ENCODE measurements at places on chromosomes 3 and 15.
A peak's percentile ranks its signal among the peaks of the same experiment; 100 is the strongest.

DNA sequence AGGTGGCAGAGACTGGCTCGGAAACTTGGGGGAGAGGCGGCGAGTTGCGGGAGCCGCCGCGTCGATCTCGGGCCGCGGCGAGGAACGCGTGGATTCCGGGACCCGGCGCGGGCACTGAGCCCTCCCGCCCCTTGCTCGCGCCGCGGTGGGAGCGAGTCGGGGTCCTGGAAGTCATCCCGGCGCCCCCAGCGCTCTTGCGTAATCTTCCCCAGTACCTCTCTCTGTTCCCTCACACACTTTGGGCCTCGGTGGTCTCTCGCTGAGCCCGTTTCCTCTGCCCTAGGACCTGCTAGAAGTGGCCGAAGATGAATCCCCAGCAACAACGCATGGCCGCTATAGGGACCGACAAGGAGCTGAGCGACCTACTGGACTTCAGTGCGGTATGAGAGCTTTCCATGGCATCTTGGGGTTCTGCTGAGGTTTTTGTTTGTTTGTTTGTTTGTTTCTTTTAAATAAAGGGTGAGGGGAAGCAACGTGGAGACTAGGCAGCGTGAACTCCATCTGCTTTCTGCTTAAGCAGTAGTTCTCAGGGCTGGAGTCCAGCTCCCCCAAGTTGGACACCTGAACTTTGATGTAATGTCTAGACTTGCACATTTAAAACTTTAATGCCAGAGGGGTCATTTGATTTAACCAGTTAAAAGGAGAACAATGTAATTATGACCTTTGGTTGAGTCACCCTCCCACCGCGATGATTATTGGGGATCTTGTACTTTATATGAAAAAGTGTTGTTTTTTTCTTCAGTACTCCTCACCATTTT, 1.3 kb downstream of the TCF12 start:
- DNase-seq = peak; percentile 19

DNA sequence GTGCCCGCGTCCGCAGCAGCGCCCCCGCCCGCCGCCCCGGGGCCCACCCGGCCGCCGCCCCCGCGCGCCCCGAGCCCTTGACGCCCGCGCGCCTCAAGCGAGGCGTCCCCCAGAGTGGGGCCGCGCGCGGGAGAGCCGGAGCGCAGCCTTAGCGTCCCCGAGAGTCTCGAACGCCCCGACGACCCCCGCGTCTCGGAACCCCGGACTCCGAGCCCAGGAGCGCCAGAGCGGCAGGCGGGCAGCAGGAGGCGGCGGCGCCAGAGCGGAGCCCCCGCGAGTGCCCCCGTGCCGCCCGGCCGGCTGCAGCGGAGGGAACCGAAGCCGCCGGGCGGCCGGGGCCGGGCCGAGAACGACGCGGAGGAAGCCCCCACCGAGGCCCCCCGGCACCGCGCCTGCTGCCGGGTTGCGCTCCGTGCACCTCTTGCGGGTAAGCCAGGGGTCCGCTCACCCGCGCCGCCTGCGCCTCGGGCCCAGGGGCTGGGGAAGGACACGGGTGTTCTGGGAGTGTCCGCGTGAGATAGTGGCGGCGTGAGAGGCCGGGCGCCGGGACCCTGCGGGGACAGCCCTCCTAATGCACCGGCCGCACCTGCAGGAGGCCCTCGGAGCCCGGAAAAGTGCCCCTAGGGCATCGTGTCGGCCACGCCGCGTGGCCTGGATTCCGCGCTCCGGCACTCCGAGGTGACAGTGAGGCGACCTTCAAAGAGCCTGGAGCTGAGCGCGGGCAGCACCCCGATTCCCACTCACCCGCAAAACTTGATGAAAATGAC, 52.0 kb upstream of the ULK4 start:
- no peak for DNase-seq

DNA sequence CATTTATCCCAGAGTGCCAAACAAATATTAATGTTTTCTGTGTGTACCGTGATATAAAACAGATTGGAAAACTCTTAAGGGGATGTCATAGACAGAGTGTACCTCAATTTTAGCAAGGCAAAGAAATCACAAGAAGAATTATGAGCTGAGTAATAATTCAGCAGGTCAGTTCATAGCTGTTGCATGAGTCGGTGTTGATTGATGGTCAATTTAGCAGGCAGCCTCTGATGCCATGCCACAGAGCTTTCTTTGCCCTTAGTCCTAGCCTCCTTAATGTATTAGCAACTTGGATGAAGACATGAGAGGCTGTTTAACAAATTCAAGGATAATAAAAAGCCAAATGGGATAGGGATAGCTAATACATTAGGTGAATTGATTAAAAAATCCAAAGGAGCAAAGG, 6.8 kb downstream of the SLC35A5 start:
- DNase-seq = no peak

DNA sequence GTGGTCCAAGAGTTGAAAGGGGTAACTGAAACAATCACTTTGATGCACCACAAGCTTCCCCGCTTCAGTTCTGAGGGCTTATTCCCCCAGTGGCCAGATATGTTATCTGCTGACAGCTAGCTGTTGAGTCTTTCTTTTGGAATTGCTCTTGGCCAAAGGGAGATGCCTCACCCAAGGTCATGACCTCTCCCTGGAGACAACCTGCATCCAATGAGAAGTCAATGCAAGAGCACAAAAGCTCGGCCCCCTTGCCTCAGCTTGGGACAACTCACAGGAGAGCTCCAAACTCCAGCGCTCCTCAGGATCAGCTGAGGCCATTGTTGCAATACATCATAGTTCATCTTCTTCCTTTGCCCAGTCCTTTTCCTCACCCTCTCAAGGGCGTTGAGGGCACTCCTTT, 31.0 kb upstream of the THBS1 start:
- no peak for DNase-seq

GRCh38 chr3:173711619-173712018, 314.1 kb downstream of the NLGN1 start:
- DNase-seq = no peak

- no peak for DNase-seq
These were observed 244.0 kb upstream of the TPM1 start for GRCh38 chr15:62798536-62798935.

GRCh38 chr15:65355173-65355987, 22.4 kb downstream of the IGDCC3 start:
- no peak for DNase-seq

DNA sequence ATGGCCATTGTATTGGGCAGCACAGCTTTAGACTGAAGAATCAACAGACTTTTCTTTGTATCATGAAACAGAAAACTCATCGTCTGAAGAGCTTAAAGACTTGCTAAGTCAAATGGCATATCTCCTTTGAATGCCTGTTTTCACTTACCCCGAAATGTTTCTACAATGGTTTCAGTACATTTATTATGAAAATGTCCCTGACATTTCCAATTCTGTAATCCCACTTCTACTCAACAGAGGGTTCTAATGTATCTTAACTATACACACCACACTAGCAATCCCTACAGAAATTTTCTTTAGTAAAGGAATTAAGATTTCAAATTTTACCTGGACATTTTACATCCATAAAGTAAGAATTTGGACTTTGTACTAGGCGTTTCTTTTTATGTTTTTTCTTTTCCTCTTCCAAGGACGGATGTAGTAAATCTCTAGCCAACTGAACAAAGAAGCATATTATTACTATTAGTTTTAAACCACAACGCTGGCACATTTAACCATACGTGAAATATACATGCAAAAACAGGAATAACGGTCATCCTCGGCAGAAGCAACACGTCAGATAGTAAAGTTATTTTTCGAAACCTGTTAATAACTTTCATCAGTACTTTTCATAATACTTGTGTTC, 1.1 kb downstream of the RPS27L start:
- no peak for DNase-seq

DNA sequence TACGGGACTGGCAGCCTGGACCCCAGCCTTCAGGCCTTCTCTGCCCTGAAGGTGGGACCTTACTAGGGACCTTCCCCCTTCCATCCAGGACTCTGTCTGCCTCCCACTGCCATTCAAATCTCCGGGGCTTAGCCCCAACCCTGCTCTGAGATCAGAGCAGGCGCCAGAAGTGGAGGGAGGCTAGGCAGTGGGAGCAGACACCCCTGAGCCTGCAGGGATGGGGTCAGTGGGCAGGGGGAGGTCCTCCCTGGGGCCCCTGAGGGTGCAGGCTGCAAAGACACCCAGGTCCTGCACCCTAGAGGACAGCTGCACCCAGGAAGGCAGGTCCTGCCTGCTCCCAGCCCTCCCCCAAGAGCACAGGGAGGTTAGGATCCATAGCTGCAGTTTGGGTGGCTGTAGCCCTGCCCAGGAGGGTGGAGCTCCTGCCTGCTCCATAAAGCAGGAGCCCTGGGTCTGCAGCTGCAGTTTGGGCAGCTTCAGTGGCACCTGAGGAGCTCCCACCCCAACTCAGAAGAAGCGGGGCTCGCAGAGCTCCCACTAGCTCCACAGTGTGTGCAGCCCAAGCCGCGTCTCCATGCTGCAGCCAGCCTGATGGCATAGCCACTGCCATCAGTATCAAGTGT, 8.1 kb upstream of the POC1A start:
- no peak for DNase-seq

DNA sequence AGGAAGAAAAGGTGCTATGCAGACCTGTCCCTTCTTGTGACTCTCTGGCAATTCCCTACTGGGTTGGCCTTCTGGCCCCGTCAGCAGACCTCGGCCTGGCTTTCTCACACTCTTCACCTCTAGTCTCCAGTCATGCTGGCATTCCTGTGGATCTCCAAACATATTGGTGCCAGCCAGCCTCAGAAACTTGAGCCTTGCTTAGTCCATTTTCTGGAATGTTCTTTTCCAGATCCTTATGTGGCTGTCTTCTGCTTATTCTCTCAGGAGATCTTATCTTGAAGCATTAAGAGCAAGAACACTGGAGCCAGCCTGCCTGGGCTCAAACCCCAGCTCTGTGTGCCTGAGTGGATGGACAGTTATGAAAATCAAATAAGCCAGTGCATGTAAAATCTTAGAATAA, 88.2 kb upstream of the NTRK3 start:
- no peak for DNase-seq

DNA sequence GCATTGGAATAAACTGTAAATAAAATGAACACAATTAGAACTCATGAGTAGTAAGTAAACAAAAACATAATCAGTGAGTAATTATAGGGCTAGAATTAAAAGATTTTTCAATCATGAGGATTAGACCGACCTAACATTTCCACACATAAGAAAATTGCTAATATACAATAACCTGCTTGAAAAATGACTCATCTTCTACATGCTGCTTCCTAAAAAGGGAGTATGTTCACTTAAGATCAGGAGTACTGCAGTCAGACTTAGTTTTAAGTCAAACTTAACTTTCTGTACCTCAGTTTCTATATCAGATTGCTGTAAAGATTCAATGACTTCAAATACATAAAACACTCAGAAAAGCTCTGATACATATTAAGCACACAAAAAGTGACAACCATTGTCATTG, 22.6 kb upstream of the NEK10 start:
- DNase-seq = no peak

- DNase-seq = no peak
These were observed at the start of gene FBLN2 for GRCh38 chr3:13548696-13549622. TSS of gene FBLN2 (plus strand) at chr3:13549125. CDS start at chr3:13570356, 21,231 bp downstream.

- DNase-seq = no peak
These were observed 8.2 kb downstream of the RAB8B start for GRCh38 chr15:63197626-63198025.

DNA sequence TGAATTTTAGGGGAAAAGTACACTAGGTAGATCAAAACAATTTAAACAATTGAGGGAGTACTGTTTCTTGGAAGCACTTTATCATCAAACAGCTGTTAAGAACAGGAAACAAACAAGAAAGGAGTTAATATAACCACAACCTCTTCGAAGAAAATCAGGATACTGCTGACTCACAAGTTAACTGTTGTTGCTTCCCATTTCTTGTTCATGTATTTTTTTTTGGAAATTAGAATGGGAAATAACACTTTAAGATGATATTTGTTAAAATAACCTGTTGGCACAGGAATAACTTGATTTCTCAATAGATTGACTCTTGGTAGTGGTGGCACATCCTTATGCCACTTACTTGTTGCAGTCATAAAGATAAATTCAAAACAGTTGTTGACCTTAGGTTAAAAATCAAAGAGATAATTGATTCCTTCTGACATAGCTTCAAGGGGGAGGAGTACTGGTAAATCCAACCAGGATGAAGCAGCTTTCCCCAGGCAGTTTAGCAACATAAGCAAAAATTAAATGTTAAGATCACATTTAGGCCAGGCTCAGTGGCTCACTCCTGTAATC, 3.3 kb downstream of the BNIP2 start:
- DNase-seq = no peak

DNA sequence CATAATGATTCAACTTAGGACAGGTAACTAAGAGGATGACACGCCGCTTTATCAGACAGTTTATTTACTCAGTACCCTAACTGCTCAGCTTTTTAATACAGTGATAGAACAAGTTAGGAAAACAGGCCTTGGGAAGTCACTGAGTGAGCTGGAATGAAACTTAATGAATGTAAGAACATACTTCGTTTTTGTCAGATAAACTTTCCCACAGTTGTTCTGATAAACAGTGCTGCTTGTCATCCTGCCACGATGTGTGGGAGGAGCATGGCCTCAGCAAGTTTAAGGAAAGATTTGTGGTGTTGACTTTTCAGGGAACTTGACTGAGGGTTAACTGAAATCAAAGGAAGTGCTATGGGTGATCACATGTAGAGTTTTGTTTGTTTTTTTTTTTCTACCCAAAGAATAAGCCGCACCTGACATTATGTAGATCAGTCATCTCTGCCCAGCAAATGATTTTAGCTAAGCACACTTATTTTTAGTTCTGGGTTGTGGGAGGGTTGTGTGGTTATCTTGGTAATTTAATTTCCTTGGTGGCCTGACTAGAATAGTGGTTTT, 5.6 kb upstream of the P2RY14 start:
- no peak for DNase-seq

DNA sequence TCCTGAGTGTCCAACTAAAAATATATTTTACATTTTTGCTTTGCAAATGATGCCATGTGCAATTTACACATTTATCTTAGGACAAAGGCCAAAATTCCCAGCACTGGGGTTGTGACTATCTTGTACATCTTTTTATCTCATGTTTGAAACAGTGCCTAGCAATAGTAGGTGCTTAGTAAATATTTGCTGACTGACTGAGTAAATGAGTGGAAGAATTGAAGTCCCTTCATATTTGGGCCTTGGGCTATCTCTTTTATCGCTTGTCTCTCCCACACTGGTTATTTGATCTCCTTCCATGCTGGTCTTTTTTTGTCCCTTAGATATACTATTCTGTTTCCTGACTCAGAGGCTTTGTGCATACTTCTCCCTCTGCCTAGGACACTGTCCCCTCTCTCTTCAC, 213.1 kb upstream of the GOLGA6L4 start:
- no peak for DNase-seq

DNA sequence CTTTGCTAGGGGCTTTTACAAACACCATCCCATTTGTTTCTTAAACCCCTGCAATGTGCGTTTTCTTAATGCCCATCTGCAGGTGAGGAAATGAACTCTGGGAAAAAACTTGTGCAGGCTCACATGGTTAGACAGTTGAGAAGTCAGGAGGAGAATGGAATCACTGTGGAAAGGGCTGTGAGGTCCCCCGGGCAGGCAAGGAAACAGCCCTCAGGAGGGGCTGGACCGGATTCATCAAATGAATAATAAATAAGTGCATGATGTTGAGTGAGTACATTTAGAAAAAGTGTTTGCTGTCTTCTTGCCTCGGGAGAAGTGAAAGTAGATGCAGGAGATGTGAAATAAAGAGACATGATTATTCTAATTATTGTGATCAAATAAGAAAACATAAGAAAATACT, 76.6 kb downstream of the PGPEP1L start:
- no peak for DNase-seq

All from NCI-H2081 treated with DMSO at 0.1 percent for 48 hours (cell line).